ENCODE measurements at places on chromosomes 2 and 18. TPM values are rescaled to one million over a fixed set of nuclear protein-coding genes. Genes with fewer than 3 reads are reported as not detected.

- H3K27me3 ChIP-seq, result no peaks in the 10 kb centered on the region
- no peak overlapping the region for H3K27ac ChIP-seq
- peaks cover 2% of the 10 kb centered on the region for H3K4me1 ChIP-seq
- H3K4me3 ChIP-seq, result no peak overlapping the region
- H3K36me3 ChIP-seq, result no peaks in the 10 kb centered on the region
These were observed 6.9 kb upstream of the BCL2L11 start for GRCh38 chr2:111113838-111114237.

DNA sequence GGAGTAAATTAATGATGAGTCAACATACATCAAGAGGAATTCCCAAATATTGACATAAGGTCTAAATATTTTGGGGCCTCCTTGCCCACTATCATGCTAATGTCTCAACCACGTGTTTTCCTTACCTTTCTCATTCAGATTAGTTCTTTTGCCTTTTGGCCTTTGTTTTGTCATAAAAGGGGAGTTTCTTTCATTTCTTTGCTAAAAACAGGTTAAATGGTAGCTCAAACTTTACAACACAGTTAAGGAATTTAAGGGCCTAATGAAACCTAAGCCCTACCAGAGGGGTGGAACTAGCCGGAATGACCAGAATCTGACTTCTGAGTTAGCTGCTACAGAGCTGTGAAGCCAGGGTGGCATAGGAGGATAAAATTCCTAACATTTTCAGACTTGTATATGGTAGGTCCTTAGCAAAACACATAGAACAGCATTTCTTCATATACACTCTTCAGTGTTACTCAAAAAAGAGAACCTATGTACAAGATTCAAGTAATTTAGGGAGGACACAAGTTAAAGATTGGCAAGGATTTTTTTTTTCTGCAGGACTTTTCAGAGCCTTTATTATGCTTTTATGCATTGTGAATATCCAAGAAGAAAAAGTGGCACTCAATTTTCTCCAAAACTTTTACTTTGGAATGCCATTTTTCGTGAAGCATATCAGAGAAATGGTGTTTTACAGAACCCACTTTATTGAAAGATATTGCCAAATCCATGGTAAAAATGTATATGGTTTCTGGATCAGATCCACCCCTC, 633.1 kb downstream of the ARHGAP15 start:
- no peak for DNase-seq
- no peak overlapping the region for H3K27ac ChIP-seq
- no peaks in the 10 kb centered on the region for H3K27me3 ChIP-seq
- no peaks in the 10 kb centered on the region for H3K4me1 ChIP-seq
- no peaks in the 10 kb centered on the region for H3K36me3 ChIP-seq

GRCh38 chr2:164388511-164388910, 232.8 kb downstream of the GRB14 start:
- H3K4me1 ChIP-seq, result no peaks in the 10 kb centered on the region
- no peak overlapping the region for H3K4me3 ChIP-seq
- H3K27ac ChIP-seq, result no peak overlapping the region
- H3K36me3 ChIP-seq, result no peaks in the 10 kb centered on the region
- H3K27me3 ChIP-seq, result no peaks in the 10 kb centered on the region

GRCh38 chr2:160111951-160112798, 49.8 kb upstream of the PLA2R1 start:
- DNase-seq, result no peak
- no peaks in the 10 kb centered on the region for H3K4me1 ChIP-seq
- H3K27ac ChIP-seq, result no peak overlapping the region
- no peaks in the 10 kb centered on the region for H3K36me3 ChIP-seq
- H3K4me3 ChIP-seq, result no peak overlapping the region

The RUFY4 gene
- 0.62 TPM for total RNA-seq

DNA sequence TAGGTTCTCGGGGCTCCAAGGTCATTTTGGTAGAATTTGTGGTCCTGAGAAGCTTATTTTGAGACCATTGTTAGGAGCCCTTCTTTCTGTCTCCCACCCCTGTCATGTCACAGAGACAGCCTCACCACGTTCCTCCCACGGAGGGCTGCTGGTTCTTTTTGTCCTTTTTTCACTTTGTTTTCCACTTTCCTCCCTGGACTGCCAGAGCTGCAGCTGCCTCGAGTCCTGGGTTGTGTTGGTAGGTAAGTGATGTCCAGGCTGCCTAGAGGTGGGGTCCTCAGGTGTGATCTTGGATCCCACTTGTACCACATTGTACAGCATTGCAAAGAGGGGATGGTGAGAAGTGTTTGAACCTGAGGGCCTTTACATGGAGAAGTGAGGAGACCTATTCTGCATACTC, 130.2 kb upstream of the EML6 start:
- no peak overlapping the region for H3K27ac ChIP-seq
- DNase-seq, result no peak
- no peaks in the 10 kb centered on the region for H3K36me3 ChIP-seq
- no peaks in the 10 kb centered on the region for H3K27me3 ChIP-seq
- H3K4me3 ChIP-seq, result no peak overlapping the region

The SLC25A12 gene
- 34.1 TPM for total RNA-seq

DNA sequence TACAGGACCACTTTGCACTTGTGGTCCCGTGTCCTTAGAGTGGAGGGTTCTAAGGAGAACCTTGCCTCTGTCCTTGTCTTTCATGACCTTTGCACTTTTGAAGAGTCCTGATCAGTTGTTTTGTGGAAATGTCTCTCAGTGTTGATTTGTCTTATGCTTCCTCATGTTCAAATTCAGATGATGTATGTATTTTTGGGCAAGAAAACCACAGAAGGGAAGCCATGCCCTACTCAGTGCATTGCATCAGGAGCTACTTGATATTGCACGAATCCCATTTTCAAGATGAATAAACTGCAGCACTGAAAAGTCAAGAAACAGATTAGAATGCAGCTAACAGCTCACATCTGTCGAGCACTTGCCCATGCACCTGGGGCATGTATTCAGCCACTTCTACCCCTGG, 152.2 kb downstream of the INHBB start:
- no peaks in the 10 kb centered on the region for H3K4me1 ChIP-seq
- H3K27ac ChIP-seq, result no peak overlapping the region
- DNase-seq, result no peak
- no peak overlapping the region for H3K4me3 ChIP-seq
- no peaks in the 10 kb centered on the region for H3K27me3 ChIP-seq

The UGT1A3 gene
- not detected for total RNA-seq

GRCh38 chr18:59881728-59882656, 17.8 kb upstream of the PMAIP1 start:
- H3K27ac ChIP-seq, result no peak overlapping the region
- H3K27me3 ChIP-seq, result no peaks in the 10 kb centered on the region
- DNase-seq, result no peak
- no peaks in the 10 kb centered on the region for H3K4me1 ChIP-seq
- no peak overlapping the region for H3K4me3 ChIP-seq
- H3K36me3 ChIP-seq, result no peaks in the 10 kb centered on the region

DNA sequence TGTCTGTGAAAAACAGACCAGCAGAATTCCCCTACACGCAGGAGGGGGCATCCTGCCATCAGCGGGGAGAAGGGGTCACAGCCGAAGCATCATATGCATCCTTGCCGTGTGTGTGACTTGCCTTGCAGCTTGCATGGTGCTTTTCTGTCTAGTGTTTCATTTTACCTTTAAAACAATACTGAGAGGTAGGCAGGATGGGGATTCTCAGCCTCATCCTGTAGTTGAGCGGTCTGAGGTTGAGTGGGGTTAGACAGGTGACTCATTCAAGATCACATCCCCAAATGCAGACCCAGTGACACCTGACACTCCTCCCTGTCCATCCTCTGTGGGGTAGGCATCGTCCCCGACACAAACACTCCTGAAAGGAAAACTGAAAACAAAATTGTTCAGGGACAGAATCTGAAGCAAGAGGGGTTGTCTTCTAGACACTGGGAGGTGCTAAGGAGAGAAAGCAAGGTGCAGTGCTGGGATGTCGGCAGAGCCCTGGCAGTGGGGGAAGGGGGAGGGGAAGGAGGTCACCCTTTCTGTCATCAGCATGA, 7.9 kb downstream of the ARL4C start:
- no peaks in the 10 kb centered on the region for H3K27me3 ChIP-seq
- no peaks in the 10 kb centered on the region for H3K36me3 ChIP-seq
- no peak for DNase-seq
- no peaks in the 10 kb centered on the region for H3K4me1 ChIP-seq
- no peak overlapping the region for H3K4me3 ChIP-seq
- H3K27ac ChIP-seq, result no peak overlapping the region

DNA sequence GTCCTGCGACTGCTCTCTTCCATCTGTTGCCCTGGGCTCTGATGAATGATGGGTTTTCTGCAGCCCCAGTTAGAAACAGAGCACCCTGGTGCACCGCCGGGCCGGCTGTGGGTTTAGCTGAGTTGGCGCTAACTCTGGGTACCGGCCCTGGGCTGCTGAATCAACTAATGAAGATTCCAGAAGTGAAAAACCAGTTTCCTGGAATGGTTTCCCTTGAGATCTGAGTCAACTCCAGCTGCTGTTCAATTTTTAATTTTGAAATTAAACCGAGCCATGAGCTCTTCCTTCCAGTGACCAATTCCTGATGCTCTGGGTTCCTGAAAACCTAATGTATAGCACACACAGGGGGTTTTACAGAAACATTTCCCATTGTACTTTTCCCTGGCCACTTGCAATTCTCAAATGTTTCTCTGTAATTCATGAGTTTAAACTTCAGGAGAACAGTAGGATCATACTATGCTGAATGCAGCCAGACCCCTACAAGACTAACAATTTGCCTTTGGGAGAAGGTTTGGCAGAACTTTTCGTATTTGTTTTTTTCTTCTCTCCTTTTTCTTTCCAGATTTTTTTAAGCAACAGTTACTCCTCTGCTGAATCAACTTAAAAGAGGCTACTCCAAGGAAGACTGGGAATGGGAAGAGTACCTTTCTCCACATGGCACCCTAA, 5.5 kb downstream of the COL6A3 start:
- H3K27ac ChIP-seq, result peak overlapping the region; percentile 27
- H3K27me3 ChIP-seq, result no peaks in the 10 kb centered on the region
- H3K4me3 ChIP-seq, result peak overlapping the region; percentile 22

DNA sequence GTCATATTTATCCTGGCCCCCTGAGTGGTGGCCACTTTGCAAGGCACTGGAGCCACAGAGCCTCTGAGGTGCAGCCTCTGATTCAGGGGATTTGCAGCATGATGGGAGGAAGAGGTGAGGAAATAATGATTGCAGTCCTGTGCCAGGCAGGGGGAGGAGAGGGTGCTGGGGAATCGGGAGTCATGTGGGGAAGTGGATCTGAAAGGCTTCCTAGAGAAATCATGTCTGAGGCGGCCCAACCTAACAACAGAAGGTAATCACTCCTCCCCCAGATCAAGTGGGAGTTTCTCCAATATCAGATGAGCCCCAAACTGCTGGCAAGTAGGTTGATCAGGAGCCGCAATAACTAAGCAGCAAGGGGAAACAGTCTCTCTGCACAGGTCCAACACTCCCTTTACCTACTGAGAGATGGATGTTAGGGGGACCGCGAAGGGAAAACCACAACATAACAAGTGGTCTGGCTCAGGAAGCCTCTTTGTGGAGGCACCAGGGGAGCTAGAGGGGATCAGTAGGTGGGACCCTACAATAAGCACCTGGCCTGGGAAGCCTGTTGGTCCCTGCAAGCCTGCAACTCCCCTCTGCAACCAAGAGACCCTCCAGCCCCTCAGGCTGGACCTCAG, 71.8 kb upstream of the NPAS2 start:
- H3K4me1 ChIP-seq, result no peaks in the 10 kb centered on the region
- DNase-seq, result no peak

The ANKRD30BL gene
- total RNA-seq, result 1.6 TPM

- no peak overlapping the region for H3K4me3 ChIP-seq
- DNase-seq, result no peak
- no peaks in the 10 kb centered on the region for H3K27me3 ChIP-seq
- H3K4me1 ChIP-seq, result no peaks in the 10 kb centered on the region
These were observed 38.6 kb upstream of the GPC1 start for GRCh38 chr2:240396623-240397541.

GRCh38 chr2:181776336-181776735, 96.0 kb upstream of the NEUROD1 start:
- no peak for DNase-seq
- no peaks in the 10 kb centered on the region for H3K27me3 ChIP-seq
- H3K4me3 ChIP-seq, result no peak overlapping the region
- no peaks in the 10 kb centered on the region for H3K4me1 ChIP-seq
- no peaks in the 10 kb centered on the region for H3K36me3 ChIP-seq
- H3K27ac ChIP-seq, result no peak overlapping the region

- DNase-seq, result no peak
- no peaks in the 10 kb centered on the region for H3K27me3 ChIP-seq
- no peaks in the 10 kb centered on the region for H3K4me1 ChIP-seq
- H3K27ac ChIP-seq, result no peak overlapping the region
These were observed 140.4 kb upstream of the VRK2 start for GRCh38 chr2:57906152-57906732.

DNA sequence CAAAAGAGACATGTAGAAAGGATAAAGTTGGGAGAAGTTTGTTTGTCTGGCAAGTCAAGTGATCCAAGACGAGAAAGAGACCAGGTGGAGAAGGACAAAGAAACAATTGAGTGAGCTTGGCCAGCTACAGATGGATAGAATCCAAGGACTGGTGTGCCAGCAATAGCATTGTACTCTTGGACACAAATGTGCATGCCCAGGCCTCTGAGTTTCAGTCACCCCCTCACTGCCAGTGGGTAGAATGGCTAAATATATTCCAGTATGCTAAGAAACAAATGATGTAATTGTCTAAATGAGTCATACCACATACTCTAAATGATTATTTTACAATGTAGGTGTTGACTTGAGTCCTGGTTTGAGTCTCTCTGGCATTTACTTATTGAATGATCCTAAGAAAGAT, 881.3 kb downstream of the LRRTM4 start:
- H3K36me3 ChIP-seq, result no peaks in the 10 kb centered on the region
- no peaks in the 10 kb centered on the region for H3K27me3 ChIP-seq
- DNase-seq, result no peak
- H3K4me1 ChIP-seq, result no peaks in the 10 kb centered on the region

DNA sequence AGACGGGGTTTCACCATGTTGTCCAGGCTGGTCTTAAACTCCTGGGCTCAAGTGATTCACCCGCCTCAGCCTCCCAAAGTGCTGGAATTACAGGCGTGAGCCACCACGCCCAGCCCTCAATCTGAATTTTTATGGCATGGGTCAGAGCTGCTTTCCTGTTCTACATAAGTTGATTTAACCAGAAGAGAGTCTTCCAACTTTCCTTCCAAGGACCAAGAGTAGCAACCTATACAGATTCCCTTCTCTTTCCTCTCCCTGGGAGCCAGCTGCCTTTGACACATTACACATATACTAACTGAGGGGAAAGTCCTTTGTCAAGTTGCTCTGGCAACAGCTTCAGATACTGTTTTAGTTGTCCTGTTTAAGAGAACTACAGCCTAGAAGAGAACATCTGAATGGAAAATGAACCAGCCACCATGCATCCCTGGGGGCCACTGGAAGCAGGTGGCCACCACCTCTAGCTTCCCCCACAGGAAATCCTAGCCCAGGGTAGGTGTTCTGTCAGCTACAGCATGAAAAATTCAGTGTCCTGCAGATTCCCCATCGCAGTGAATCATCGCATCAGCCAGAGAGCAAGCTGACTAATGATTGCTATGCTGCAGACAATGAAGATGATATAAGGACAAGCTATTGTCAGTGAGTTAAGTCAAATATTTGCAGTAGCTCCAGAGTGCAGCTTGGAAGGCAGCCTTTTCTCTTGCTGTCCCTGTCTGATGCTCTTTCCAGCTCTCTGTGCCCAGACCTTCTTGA, 62.9 kb downstream of the POMC start:
- H3K4me1 ChIP-seq, result no peaks in the 10 kb centered on the region
- no peak for DNase-seq
- no peaks in the 10 kb centered on the region for H3K36me3 ChIP-seq
- no peaks in the 10 kb centered on the region for H3K27me3 ChIP-seq

The CLEC4F gene
- not detected for total RNA-seq

Measured in ovary (tissue), 10 donors.